Ecto neural progenitor cell (in vitro differentiated cells): ENCODE measurements at places on chromosomes 5 and 9.

GRCh38 chr5:133467826-133468463 lies 144.4 kb downstream of the FSTL4 start:
- no peak for DNase-seq

DNA sequence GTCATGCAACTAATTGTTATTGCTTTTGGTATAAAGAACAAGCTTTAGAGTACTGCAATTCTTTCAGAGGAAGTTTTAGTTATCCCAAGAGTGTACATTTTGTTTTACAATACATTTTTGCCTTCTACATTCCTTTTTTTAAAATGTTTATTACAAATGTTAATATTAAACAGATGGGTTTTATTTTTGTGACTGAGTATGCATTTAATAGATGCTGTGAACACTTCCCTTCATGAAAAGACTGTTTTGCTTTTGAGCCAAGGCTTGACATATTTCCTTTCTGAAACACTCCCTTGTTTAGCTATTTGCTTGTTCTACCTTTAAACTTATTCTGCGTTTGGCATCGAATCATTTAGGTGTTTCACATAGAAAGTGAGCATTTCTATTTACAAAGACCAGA lies 14.8 kb upstream of the ZNF474 start:
- no peak for DNase-seq

DNA sequence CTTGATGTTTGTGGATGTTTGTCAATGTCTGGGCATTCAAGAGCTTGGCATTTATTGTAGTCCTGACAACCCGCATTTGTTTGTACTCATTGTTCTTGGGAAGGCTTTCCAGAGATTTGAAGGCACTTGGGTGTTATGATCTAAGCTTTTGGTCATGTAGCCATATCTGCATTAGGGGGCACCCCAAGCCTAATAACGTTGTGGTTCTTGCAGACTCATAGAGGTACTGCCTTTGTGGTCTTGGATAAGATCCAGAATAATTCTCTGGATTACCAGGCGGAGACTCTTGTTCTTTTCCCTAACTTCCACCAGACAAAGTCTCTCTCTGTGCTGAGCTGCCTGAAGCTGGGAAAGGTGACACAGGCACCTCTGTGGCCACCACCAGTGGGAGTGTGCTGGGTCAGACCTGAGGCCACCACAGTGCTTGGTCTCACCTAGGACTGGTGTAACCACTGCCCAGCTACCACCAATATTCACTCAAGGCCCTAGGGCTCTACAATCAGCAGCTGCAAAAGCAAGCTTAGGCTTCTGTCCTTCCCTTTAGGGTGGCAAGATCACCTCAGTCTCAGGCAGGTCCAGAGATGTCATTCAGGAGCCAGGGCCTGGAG lies 144.4 kb upstream of the TAS2R1 start:
- no peak for DNase-seq

DNA sequence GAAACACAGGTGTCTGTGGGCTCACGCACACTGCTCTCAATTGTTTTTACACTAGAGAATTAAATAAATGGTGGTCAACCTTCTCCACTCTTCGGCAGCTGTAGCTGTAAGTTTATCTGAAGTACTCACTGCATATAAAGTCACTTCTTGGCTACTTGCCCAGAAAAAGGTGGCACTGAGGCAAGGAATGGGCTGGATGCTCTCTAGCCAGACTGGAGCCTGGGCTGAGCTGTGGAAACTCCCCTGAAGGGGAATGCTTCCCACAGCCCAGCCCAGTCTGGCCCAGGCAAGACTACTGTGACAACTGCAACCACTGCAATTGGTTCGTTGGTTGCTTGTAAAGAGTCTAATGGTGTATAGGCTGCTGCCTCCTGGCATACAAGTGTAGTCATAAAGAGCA lies 4.5 kb downstream of the LEAP2 start:
- DNase-seq = no peak

GRCh38 chr5:37739817-37740261 lies 100.0 kb downstream of the GDNF start:
- DNase-seq = no peak

DNA sequence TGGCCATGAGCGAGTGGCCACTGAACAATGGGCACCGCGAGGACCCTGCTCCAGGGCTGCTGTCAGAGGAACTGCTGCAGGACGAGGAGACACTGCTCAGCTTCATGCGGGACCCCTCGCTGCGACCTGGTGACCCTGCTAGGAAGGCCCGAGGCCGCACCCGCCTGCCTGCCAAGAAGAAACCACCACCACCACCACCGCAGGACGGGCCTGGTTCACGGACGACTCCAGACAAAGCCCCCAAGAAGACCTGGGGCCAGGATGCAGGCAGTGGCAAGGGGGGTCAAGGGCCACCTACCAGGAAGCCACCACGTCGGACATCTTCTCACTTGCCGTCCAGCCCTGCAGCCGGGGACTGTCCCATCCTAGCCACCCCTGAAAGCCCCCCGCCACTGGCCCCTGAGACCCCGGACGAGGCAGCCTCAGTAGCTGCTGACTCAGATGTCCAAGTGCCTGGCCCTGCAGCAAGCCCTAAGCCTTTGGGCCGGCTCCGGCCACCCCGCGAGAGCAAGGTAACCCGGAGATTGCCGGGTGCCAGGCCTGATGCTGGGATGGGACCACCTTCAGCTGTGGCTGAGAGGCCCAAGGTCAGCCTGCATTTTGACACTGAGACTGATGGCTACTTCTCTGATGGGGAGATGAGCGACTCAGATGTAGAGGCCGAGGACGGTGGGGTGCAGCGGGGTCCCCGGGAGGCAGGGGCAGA lies 53.3 kb downstream of the JADE2 start:
- no peak for DNase-seq

- DNase-seq = no peak
These were observed 531.1 kb downstream of the RASEF start for GRCh38 chr9:82531795-82532194.

DNA sequence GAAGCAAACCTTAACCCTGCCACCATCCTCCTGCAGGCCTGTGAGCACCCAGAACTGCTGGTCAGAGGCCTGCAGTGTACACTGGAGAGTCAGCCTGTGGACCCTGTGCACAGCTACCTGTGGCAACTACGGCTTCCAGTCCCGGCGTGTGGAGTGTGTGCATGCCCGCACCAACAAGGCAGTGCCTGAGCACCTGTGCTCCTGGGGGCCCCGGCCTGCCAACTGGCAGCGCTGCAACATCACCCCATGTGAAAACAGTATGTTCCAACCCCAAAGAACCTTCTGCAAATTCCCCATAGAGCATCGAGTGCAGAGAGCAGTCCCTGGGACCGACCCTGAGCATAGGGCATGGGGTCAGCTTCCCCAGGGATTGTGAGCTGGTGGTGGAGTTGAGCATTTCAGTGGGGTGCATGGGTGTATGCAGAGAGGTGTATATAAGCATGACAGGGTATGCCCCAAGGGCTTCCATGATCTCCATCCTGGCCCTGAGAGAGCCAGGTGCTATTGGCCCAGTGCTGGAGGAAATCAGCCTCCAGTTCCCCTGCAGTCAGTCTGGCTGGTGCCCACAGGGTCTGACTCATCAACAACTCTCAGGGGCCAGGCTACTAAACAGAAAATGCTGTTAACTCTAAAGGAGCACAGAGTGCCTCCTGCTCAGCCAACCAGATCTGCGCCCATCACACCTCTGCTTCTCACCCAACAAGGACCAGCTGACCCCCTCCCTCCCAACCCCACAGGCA lies 126.2 kb downstream of the SAXO1 start:
- no peak for DNase-seq

GRCh38 chr9:26210338-26210851 lies 532.2 kb upstream of the TUSC1 start:
- DNase-seq = no peak

DNA sequence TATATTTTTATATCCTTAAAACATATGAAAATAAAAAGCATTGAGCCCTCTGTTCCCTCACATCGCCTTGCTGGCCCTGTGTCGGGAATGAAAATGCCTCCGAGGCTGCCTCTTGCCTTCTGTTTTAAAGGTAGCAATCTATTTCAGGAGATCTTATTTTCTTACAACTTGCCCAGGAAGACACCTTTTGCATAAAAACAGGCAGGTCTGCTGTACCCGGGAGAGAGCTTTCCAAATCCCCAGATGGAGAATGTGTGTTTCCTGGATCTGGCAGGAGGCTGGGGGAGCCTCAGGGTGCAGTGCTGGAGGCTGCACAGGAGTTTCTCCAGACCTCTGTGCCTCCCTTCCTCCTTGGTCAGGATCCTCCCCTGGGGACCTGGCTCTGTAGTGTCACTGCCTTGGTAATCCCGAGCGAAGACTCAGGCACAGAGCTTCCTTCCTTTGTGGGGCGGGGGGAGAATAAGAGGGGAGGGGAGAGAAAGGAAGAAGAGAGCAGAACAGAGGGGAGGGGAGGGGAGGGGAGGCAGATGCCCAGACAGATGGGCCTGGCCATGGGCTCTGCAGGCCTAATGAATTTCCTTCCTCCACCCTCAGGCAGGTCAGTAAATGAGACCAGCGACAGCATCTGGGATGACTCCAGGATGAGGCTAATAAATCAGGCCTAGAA lies 104.0 kb upstream of the BOD1 start:
- no peak for DNase-seq

DNA sequence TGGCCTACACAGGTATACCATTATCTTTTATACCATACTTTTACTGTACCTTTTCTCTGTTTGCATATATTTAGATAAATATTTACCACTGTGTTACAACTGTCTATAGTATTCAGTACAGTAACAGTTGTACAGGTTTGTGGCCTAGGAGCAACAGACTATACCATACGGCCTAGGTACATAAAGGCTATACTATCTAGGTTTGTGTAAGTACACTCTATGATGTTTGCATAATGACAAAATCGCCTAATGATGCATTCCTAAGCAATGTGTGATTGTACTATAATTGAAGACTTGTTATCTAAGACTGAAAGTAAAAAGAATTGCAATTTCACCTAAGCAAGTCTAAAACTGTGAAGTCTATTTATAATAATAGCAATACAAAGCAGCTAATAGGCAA lies 3.9 kb downstream of the C9orf72 start:
- DNase-seq = no peak

- no peak for DNase-seq
These were observed 179.9 kb upstream of the NR3C1 start for GRCh38 chr5:143583409-143583808.

DNA sequence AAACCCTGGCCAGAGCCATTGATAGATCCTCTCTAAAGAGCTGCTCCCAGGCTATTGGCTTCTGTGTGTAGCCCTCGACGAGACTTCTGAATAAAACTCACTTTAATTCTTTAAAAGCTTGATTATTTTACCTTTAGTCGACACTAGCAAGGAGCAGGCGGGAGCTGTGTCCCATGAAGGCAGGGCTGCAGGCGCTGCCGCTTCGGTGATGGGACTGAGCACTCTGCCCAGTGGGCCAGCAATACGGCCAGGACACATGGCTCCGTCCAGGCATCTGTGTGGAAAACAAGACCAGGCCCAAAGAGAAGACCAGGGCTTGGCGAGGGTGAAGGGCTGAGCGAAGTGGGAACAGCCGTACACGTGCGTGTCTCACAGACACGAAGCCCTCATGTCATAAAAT lies 365.9 kb downstream of the GADD45G start:
- DNase-seq = no peak

DNA sequence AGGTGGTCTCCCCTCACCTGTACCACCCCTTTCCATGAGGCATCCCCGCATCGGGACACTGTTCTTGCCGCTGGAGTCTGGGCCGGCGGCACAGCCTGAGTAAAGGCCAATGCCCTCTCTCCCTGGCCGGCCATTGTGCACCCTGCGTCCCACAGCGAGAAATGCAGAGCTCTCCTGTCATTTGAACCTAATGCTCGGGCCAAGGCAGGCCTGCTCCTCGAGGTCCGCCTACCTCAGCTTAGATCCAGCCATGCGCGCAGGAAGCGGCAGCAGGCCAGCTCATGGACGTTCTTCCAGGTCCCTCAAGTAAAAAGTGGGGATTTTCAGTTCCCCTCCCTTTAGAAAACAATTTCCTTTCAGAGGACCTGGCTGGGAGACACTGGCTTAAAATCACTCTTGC lies 135.0 kb downstream of the HSD17B3 start:
- no peak for DNase-seq

DNA sequence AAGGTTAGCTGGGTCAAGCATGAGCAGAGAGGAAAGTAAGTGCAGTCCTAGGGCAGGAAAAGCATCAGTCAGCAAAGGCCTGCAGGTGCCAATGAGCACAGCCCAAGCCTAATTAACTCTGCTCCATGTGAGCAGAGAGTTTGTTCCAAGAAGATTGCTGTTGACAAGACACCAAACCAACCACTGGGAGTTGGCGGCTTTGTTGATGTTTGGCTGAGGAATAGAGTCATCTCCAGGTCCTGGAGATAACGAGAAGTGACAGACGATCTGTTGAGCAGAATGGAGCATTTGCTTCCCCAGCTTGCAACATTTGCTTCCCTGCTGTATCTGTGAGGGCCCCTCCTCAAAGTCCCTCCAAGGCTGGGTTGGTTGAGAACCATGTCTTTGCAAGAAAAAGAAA lies 68.2 kb downstream of the FAM114A2 start:
- DNase-seq = no peak

DNA sequence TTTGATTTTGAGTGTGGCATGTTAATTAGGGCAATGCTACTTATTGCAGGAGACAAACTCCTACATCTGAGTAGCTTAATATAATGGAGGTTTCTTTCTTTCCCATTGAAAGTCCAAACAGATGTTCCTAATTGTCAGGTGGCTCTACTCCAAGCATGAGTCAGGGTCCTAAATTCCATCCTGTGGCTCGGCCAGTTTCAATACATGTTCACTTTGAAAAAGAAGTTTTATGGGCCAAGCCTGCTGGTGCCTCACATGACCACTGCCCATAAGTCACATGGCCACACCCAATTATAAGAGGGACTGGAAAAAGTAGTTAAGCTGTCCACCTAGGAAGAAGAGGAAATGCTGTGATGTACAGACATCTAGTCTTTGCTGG lies 170.4 kb downstream of the ARRDC3 start:
- DNase-seq = no peak

GRCh38 chr5:176355400-176356178 lies 6.0 kb downstream of the KIAA1191 start:
- no peak for DNase-seq

DNA sequence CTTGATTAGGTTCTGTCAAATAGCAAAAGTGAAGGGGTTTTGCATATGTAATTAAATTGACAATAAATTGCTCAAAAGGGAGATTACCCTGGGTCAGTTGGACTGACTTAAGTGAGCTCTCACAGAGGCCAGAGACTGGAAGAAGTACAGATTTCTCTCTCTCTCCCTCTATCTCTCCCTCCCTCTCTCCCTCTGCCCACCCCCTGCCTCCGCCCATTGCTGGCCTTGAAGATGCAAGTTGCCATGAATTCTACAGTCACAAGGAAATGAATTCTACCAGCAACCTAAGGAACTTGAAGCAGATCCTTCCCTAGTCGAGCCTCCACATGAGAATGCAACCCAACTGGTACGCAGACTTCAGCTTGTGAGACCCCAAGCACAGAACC lies 119.2 kb downstream of the LPAR1 start:
- DNase-seq = no peak

- no peak for DNase-seq
These were observed 19.3 kb upstream of the LECT2 start for GRCh38 chr5:135974021-135974600.

DNA sequence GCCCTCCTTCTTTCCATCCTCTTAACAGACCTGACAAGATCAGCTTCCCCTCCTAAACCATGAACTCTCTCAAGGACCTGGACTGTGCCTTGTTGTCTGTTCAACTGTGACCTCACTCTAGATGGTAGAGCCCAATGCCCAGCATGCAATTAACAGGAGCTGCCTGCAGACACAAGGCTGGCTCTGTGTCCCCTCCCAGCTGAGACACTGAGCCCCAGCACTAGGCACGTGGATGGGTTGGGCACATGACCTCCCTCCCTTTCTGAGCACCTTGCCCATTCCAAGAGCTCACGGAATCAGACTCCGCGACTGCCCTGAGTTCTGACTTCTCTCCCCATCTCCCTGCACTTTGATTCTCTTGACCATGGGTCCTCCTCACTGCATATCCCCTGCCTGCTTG lies 93.5 kb upstream of the LRRTM2 start:
- no peak for DNase-seq

- no peak for DNase-seq
These were observed 19.1 kb downstream of the LHX3 start for GRCh38 chr9:136185596-136186366.
